NCI-H187 treated with DMSO at 0.1 percent for 48 hours (cell line): ENCODE measurements at places on chromosomes 1 and 21.

GRCh38 chr1:62111084-62111483 lies 83.6 kb upstream of the L1TD1 start:
- no peak for DNase-seq

GRCh38 chr1:165369255-165369848 lies 12.8 kb upstream of the LMX1A start:
- DNase-seq: no peak

- no peak for DNase-seq
These were observed 28.0 kb downstream of the KIAA2013 start for GRCh38 chr1:11898086-11898785.

DNA sequence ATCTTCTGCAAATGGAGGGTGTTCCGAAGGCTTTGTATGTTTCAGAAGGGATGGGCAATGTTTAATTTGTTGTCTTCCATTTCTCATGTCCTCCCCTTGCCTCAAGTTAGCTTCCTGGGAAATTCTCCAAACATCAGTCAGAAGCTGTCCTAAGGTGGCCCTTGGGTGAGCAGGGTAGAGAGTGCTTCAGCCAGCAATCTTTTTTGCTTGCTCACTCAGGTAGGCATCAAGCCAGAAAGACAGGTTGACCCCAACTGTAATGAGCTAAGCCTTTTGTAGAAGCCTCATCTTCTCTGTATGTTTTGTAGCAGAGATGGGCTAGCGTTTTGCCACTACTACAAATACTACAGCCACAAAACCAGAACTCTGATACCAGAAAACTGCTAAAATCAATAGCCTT lies 321.5 kb upstream of the FAM78B start:
- DNase-seq: no peak

GRCh38 chr1:179146476-179146875 lies 64.6 kb downstream of the TOR3A start:
- DNase-seq: no peak

- no peak for DNase-seq
These were observed 20.8 kb upstream of the GBP1 start for GRCh38 chr1:89085781-89086180.

DNA sequence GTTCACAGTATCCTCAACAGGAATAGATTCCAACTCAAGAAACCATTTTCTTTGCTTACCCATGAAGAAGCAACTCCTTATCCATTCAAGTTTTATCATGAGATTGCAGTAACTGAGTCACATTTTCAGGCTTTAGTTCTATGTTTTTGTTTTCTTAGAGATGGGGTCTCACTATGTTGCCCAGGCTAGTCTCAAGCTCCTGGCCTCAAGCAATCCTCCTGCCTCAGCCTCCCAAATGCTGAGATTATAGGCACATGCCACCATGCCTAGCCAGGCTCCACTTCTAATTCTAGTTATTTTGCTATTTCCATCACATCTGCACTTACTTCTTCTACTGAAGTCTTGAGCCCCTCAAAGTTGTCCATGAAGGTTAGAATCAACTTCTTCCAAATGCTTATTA lies 143.3 kb upstream of the HP1BP3 start:
- no peak for DNase-seq

DNA sequence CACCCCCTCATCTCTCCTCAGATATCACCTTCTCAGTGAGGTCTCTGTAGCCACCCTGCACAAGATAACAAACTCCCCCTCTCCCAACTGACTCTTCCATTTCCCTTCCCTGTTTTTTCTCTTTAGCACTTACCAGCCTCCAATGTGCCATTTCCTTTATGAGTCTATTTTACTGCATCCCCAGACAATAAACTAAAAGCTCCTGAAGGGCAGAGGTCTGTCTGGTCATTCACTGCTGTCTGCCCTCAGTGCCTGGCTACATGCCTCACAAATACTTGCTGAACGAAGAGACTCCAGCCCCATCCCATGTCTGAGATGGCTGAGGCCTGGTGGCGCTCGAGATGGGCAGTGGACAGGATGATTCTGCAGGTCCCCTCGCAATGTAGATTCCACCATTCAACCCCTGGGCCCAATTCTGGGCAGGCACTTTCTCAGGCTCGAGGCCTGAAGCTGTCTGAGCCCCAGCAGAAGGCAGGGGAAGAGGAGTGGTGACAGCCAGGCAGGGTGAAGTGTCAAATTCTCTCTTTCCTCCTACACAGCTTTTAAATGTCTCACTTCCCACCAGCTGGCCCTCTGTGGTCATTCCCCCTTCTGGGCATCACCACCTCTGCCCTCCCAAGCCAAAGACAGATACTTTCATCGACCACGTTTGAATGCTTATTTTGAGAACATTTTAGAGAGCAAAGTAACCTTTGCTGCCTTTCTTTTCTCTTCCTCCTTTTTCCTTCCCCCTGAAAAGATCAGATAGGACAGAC lies 6.6 kb downstream of the LRRN2 start:
- no peak for DNase-seq

- DNase-seq: peak; percentile 84
These were observed 64.8 kb downstream of the ALPL start for GRCh38 chr1:21573971-21574465.

DNA sequence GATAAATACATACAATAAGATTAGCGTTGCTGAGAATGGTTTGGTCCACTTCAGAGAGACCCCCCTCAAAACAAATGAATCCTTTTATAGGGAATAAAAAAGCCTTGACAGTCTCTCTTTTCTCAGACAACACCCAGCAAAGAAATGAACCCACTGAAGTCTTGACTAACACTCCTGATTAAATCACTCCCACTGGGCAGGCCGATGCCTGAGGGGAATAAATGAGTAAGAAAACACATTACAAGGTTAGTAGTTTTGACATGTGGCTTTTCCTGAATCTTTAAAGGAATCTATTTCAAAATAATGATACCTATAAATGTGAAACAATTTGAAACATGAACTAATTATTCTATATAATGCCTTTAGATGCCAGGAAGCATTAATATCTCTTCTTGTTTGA lies 146.9 kb upstream of the POGK start:
- DNase-seq: no peak

- DNase-seq: no peak
These were observed 20.1 kb downstream of the NADK start for GRCh38 chr1:1758059-1758621.
